Stimulated activated CD8-positive, alpha-beta memory T cell treated with anti-CD3 and anti-CD28 coated beads, Interleukin-7, amount 100 ng/mL, for 1 hour (primary cell): ENCODE measurements at places on chromosomes 13 and 19.

DNA sequence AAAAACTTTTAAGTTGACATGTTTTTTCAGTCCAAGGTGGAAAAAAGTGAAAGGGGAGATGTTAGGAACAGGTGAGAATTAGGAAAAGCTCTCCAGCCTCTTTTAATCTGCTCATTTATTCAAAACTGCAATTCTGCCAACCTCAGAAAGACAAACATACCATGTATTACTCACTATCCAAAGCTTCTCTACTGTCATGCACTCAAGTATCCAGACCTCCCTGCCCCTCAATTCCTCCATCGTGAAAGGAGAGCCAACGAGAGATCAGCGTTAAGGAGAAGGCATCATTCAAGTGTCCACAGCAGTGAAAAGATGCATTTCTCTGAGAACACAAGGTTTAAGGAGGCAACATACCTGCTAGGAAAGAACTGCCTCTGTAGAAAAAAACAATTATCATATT, 24.5 kb downstream of the DIAPH3 start:
- DNase-seq: no peak

- no peak for DNase-seq
Measured at GRCh38 chr13:85313761-85314503, 485.3 kb downstream of the SLITRK6 start.

- DNase-seq: no peak
Measured at GRCh38 chr13:39245688-39246087, 207.4 kb downstream of the NHLRC3 start.

DNA sequence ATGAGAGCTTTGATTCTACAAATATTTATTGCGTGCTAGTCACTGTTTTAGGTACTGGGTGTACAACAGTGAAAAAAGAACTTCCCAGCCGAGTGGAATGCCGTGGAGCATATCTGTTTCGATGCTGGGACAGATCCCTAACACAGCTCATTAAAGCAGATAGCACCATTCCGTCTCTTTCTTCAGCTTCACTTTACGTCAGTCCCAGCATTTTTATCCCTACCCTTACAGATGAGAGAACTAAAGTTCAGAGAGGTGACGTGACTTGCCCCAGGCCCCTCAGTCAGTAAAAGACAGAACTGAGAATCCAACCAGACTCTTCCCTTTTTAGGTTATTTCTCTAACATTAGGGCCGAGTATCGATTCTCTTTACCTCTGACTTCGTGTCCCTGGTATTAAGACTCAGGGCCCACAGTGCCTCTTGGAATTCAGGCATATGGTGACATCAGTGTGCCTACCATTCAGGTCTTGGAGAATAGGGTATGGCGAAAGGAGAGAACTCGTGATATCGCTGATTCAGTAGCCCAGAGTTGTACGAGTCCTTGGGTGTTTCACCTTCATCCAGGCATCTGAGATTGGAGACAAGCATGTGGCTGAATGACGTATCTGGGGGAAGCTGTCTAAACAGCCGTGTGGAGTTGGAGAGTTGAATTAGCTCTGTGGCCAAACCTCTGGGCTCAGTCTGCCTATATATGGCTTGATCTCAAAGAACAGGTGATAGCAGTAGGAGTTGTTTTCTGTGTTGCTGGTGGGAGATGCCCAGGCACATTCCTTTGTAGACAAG, 27.1 kb downstream of the ACTN4 start:
- DNase-seq: no peak

- DNase-seq: no peak
Measured at GRCh38 chr19:19537075-19538048, 703 bp upstream of the CILP2 start.

GRCh38 chr19:27794494-27795042, 1418.4 kb downstream of the UQCRFS1 start:
- DNase-seq: no peak

DNA sequence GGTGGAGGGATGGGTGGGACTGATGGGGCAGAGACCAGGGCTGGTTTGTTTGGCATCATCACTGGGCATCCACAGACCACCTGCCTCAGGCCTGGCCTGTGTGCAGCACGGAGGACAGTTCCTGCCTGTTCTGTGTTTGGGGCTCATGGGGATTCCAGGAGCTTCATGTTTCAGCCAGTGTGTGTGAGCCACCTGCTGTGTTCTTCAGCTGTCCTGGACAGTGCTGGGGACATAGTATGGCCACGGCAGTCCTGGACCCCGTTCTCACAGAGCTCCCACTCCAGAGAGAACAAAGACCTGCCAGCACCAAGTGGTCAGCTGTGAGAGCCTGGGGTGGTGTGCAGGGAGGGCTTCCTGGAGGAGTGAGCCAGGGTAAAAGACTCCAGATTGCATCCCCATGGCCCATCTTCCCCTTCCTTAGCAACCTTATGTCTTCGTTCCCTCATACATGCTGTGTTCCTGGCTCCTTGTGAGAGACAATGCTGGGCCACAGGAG, 2.0 kb upstream of the CCDC97 start:
- DNase-seq: no peak

- no peak for DNase-seq
Measured at GRCh38 chr13:59901191-59901590, 262.5 kb downstream of the DIAPH3 start.

DNA sequence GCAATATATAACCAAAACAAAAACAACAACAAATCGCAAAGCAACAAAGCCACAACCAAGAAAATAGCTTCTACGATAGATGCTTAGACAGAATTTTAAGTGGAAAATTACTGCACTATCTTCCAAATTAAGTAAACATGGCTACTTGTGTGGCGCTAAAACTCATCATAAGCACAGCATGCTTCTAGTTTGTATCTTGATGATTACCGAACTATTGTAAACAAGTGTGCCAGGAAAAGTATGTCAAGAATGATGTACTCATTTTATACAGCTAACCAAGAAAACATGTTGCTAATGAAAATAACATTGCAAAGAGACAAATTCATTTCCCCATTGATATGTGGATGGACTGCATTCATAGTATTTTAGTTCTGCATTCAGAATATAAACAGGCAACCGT, 271.9 kb upstream of the GPC6 start:
- DNase-seq: no peak

- DNase-seq: no peak
Measured at GRCh38 chr19:49448432-49448786, 3.2 kb downstream of the PIH1D1 start.

GRCh38 chr19:55594996-55595545, 4.2 kb downstream of the FIZ1 start:
- no peak for DNase-seq

DNA sequence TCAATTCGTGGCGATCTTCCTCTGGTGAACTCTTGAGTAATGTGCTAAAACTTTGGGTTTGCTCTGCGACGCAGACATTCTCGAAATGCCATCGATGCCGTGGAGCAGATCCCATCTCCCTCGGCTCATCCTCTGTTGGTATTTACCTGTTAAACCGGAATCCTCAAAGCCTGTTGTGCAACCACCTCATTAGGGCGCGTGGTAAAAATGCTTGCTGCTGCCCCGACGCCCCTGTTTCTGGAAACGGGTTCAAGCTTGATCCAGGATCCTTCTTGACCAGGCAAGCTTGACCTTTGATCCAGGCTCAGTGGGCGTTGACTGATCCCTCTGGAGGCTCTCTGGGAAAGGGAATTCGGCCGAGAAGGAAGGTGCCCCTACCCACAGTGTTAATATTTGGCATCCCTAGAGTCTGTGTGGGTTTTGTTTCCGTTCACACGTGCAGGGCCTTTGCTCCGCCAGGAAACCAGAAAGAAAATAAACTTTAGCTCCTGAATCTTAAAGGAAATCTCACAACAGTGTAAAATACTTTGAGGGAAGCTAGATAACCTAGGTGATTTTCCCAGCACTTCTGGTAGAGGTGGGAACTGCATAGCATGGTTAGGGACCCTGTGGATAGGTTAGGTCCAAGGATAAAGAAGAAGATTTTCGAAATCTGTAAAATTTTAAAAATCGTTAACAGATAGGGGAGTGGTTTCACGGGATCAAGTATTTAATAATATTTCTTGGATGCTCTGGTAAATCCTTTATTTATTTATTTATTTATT, 1.1 kb downstream of the LSM14A start:
- DNase-seq: no peak

GRCh38 chr13:53045189-53045588, 16.6 kb downstream of the OLFM4 start:
- no peak for DNase-seq

GRCh38 chr19:41657157-41657556, 30.3 kb upstream of the CEACAM4 start:
- DNase-seq: no peak

GRCh38 chr13:24243302-24243701, 66.1 kb upstream of the C1QTNF9 start:
- DNase-seq: no peak

DNA sequence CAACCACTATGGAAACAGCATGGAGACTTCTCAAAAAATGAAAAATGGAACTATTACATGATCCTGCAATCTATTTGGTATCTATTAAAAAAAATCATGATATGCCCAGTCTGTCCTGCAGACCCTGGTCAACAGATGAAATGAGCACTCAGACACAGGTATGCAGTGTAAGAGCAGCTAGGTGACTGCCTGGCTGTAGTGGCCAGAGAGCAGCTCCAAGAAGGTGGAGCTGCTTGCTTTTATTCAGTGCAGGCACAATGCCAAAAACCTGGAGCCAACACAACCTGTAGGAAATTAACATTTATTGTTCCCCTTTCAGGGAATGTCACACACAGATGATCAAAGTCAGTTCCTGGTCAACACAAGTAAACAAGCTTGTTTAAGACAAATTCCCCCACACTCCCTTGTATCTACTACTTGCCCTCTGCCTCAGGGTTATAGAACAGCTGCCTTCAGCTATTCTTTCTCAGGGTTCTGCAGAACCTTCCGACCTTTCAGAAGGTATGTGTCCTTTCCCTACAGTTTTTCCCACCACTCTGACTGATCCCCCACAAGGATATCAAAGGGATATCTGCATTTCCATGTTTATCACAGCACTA, 933.7 kb upstream of the SLITRK5 start:
- DNase-seq: no peak

GRCh38 chr13:93687261-93687660, 460.7 kb downstream of the GPC6 start:
- no peak for DNase-seq

GRCh38 chr19:44662691-44663385, 8.4 kb upstream of the CEACAM19 start:
- DNase-seq: no peak

DNA sequence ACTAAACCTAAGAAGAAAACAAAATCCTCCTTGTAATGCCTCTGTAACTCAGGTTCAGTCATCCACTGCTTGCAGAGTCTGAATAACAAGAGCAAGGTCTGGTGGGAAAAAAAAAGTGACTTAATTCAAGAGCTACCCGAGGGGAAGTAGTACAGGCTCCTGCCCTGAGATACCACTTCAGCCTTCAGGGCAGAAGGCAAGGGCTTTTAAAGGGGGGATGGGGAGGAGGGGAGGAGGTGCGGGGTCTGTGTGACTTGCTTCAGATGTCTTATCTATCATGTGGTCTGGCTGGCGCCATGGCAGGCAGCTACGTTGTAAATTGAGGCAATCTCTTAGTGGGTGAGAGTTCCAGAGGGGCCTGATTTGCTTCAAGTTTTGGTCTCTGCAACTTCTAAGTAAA, 66.7 kb downstream of the LRRC63 start:
- DNase-seq: no peak

DNA sequence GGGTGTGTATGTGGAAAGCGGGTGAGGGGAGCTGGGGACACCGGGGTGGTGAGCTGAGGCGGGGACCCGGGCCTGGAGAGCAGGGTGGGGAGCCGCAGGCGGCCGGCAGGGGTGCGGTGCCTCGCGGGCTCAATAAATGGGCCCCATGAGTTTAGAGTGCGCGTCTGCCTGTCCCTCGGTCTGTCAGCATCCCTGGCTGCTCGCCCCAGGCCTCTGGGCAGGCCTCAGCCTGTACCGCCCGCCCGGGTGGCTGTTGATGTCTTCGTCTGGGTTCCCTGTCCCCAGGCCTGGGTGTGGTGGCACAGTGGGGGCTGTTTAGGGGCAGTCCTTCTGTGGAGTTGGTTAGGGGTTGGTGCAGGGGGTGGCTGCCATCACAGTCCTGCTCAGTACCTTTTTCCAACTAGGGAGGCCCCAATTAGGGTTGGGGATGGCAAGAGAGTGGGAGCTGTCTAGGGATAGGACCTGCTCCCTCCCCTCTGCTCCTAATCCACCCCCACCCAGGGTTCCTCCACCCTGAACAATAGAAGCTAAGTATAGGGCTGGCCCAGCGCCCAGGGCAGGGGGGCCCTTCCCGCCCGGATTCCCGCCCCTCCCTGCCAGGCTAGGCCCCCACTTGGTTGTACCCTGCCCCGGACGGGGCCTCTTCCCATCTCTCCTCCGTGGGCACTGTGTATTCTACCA, 12.2 kb downstream of the CIC start:
- no peak for DNase-seq

DNA sequence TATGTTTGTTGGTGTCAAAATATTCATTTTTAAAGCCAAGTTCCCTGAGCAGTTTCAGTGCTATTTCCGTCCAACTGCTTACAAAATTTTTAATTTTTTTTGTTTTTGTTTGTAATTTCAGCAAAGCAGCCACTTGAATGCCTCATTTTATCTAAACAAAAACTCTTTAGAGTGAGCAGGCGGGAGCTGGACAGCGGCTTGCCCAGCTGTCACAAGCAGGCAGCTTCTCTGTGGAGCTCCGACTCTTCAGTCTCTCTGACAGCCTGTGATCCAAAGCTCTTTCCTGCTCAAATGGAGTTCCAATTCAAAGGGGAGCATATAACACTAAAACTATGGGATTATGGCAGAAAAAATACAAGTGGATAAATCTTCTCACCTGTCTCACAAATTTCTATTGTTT, 618.3 kb upstream of the PCDH20 start:
- no peak for DNase-seq

DNA sequence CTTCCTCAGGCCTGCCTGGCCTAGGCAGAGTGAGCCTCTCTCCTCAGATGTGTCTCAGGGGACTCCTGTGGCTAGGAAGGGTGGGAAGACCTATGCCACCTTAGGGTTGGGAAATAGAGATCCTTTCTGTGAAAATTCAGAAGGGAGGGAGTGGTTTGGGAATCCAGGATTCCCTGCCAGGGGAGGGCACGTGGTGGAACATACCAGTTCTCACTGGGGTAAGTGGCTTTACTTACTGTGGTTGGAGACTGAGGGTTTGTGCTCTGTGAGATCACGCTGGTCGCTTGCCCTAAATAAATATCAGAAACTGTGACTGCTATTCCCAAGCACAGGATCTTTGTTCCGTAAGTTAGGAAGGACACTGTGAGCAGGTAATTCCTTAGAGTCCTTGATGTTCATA, 16.9 kb downstream of the CEACAM1 start:
- no peak for DNase-seq

- no peak for DNase-seq
Measured at GRCh38 chr13:30818323-30818960, 83.1 kb downstream of the ALOX5AP start.

DNA sequence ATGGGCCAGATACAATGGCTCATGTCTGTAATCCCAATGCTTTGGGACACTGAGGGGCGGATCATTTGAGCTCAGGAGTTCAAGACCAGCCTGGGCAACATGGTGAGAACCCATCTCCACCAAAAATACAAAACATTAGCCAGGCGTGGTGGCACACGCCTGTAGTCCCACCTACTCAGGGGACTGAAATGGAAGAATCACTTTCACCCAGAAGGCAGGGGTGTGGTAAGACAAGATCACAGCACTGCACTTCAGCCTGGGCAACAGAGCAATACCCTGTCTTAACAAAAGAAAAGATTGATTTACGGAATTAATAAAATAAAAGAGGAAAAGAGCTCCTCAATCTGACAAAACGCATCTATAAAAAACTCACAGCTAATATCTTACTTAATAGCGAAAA, 22.7 kb downstream of the USP12 start:
- DNase-seq: no peak
